ENCODE measurements at places on chromosomes 7 and 10. TPM values are rescaled to one million over a fixed set of nuclear protein-coding genes. Genes with fewer than 3 reads are reported as not detected.

CFAP46 gene
- not detected for total RNA-seq

ARHGAP22 gene
- 7.0 TPM for total RNA-seq

FBXL13 gene
- total RNA-seq, result 1.1 TPM

EMX2 gene
- 0.57 TPM for total RNA-seq

CRYGN gene
- not detected for total RNA-seq

TEX36 gene
- total RNA-seq, result not detected

IFIT1B gene
- not detected for total RNA-seq

HOGA1 gene
- total RNA-seq, result 0.44 TPM

CPA5 gene
- not detected for total RNA-seq

GPR37 gene
- total RNA-seq, result 4.6 TPM

CUBN gene
- total RNA-seq, result 3.7 TPM

VPS37D gene
- total RNA-seq, result 2.0 TPM

SEMA3D gene
- 1.3 TPM for total RNA-seq

PPP1R9A gene
- 0.14 TPM for total RNA-seq

SPDYE2B gene
- total RNA-seq, result not detected

IMMP2L gene
- 4.3 TPM for total RNA-seq

ZNF804B gene
- not detected for total RNA-seq

EPO gene
- total RNA-seq, result not detected
